ENCODE measurements at places on chromosomes 2 and 18. TPM values are rescaled to one million over a fixed set of nuclear protein-coding genes. Genes with fewer than 3 reads are reported as not detected.

GRCh38 chr2:205077159-205077558 is 531.9 kb downstream of the PARD3B start:
- no peaks in the 10 kb centered on the region for H3K36me3 ChIP-seq
- no peak overlapping the region for H3K27ac ChIP-seq
- no peaks in the 10 kb centered on the region for H3K4me1 ChIP-seq
- no peaks in the 10 kb centered on the region for H3K27me3 ChIP-seq
- H3K4me3 ChIP-seq, result no peak overlapping the region
- DNase-seq, result peak; percentile 12

DNA sequence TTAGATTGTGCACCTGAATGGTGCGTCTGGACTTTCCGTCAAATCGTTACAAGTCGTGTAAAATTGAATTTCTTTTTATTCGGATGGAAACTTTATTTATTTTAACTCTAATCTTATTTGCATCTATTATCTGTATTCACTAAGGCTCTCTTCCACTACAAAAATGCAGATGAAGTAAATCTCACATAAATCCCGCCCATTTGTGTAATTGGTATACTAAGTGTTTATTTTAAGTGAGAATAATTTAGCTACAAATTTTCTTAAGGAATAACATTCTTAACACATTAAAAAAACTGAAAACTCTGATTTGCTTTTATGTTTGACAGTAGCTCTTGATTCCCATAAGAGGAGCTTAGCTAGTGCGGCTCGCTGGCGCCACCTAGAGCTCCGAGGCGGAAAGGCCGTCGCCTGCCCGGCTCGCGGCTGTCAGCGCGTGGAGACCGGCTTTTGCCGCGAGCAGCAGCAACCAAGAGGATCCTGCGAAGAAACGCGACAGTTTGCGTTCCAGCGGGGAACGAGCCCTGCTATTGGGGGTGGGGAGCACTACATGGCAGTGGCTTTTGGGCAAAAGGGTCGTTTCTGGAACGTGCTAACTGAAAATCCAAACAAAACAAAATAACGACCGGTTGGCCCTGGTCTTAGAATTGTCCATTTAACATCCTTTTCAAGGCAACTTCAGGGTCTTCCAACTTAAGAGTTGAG is 6.7 kb downstream of the SP9 start:
- H3K27me3 ChIP-seq, result peaks cover 70% of the 10 kb centered on the region
- no peak overlapping the region for H3K4me3 ChIP-seq
- peak; percentile 90 for DNase-seq

DNA sequence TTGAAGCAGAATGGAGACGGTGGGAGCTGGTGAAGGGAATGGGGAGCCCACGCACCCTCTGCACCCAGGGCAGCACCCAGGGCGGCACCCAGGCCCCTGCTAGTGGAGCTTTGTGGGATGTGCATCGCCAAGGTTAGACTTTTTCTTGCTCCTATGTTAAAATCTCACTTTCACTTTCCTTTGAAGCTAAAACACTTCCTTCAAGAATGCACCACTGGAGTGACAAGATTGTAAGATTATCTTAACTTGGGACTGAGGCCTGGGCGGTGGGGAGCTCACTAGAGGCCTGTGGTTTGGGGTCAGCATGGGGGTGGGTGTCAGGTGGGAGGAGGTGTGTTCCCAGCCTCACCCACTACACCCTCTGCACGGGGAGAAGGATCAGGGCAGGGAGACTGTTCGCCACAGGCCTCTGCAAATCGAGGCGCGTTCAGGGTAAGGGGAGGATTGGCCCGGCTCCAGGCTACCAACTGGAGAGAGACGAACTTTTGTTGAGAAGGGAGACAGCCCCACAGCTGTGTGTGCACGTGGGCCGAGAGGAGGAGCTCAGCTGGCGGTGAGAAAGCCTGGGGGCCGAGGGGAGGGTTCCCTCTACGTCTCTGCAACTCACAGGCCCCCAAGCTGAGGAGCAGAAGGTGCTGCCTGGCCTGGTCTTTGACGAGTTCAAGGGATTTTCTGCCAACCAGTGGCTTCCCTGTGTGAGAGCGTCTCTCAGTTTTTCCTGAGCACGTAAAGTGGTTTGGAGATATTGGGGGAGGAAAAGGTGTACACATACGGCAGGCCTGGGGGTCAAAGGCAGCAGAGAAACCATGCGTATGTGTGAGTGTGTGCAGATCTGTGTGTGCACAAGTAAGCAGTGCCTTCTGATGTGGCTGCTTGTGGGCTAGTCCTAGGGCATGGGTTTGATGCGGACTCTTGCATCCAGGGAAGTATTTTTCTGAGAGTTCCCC is 147.7 kb downstream of the KLHL29 start:
- H3K4me3 ChIP-seq, result no peak overlapping the region
- no peaks in the 10 kb centered on the region for H3K27me3 ChIP-seq
- no peak overlapping the region for H3K27ac ChIP-seq
- DNase-seq, result no peak
- no peaks in the 10 kb centered on the region for H3K36me3 ChIP-seq

DNA sequence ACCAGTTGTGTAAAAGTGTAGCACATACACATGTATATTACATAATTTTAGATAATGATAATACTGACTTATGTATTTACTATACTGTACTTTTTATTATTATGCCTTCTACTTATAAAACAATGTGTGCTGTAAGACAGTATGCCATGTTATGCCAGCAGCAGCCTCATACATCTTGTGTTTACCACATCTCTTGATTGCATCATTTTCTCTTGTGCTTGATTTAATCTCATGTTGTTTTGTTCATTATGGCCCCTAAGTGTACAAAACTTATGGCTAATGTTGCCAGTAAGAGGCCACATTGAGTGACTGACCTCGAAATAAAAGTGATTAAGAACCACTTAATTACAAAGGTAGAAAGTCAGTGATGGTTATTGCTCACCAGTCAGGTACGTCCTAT is 128.0 kb upstream of the SP5 start:
- no peaks in the 10 kb centered on the region for H3K4me1 ChIP-seq
- H3K36me3 ChIP-seq, result no peaks in the 10 kb centered on the region
- no peak overlapping the region for H3K27ac ChIP-seq

DNA sequence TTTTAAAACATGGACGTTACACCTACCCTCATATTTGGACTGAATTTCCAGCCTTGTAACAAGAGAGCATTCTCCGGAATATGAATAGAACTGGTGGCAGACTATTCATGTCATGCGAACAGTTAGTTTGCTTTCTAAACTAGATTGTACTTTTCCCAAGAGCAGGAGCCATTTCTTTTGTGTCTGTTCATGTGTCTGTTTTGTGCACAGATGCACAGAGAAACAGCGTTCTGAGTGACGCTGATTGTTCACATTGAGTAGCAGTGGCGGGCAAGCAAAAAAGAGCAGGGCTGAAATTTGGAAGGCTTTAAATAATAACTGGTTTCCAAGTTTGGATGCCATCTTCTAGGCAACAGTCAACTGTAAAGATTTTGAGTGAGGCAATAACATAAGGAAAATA is 200.3 kb downstream of the NRXN1 start:
- H3K4me1 ChIP-seq, result no peaks in the 10 kb centered on the region
- H3K4me3 ChIP-seq, result no peak overlapping the region
- no peak for DNase-seq
- no peaks in the 10 kb centered on the region for H3K36me3 ChIP-seq
- no peak overlapping the region for H3K27ac ChIP-seq

DNA sequence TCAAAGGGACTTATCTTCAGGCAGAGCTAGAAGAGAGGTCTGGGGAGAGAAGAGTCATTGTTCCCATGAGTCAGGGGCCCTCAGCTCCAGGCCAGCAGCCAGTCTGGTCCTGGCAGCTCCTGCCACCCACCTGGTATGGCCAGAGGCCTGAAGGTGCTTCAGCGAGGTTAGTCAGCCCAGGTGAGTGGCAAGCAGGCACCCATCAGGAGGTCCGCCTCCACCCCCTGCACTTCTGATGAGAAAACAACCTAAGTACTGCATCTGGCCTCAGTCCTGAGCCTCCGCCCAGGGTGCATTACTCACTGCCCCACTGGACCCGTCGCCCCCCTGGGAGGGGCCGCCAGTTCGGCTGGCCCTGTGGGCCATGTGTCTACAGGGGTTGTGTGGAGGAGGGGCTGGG is 130.2 kb downstream of the INHBB start:
- no peaks in the 10 kb centered on the region for H3K4me1 ChIP-seq
- no peaks in the 10 kb centered on the region for H3K36me3 ChIP-seq
- no peak for DNase-seq
- H3K27ac ChIP-seq, result no peak overlapping the region

GRCh38 chr2:179691235-179691634 is 170.2 kb downstream of the ZNF385B start:
- no peak overlapping the region for H3K4me3 ChIP-seq
- no peaks in the 10 kb centered on the region for H3K4me1 ChIP-seq
- H3K36me3 ChIP-seq, result no peaks in the 10 kb centered on the region
- no peak for DNase-seq

DNA sequence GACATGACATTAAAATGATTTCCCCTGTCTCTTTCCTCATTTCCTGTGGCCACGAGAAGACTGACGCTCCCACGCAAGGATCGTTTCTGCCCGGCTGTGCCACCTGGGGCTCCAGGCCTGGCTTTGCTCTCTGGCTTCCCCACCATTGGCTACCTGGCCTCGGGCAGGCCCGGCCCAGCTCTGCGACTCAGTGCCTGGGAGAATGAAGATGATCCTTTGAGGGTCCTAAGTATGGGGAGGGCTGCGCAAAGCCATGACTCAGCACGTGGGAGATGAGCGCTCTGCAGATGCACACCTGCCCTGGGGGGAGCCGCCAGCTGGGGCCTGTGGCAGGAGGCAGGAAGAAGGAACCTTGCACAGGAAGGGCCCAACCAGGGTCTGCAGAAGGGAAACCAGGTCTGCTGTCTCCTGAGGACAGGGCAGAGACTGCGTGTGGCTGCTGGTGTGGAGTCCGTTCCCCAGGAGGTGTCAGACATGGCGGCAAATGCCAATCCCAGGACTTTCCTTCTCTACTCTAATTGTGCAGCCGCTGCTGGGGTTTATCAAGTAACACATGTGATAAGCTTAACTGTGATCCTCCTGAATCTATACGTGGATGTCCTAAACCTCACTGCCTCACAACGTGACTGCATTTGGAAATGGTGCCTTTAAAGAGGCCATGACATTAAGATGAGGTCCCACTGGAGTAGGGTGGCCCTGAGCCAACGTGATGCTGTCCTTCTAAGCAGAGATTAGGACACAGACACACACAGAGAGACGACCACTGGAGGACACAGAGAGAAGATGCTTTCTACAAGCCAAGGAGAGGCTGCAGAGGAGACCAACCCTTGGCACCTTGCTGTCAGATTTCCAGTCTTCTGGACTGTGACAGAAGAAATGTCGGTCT is 32.9 kb downstream of the MBP start:
- no peak for DNase-seq
- H3K27me3 ChIP-seq, result no peaks in the 10 kb centered on the region
- H3K36me3 ChIP-seq, result no peaks in the 10 kb centered on the region
- H3K4me3 ChIP-seq, result no peak overlapping the region

Gene KCMF1
- 78.4 TPM for total RNA-seq

GRCh38 chr2:227308784-227309183 is 16.3 kb upstream of the MFF start:
- no peaks in the 10 kb centered on the region for H3K36me3 ChIP-seq
- H3K27me3 ChIP-seq, result no peaks in the 10 kb centered on the region
- no peaks in the 10 kb centered on the region for H3K4me1 ChIP-seq
- no peak overlapping the region for H3K27ac ChIP-seq
- DNase-seq, result no peak
- H3K4me3 ChIP-seq, result no peak overlapping the region

Gene RAB6C
- total RNA-seq, result not detected

Gene CXCR1
- not detected for total RNA-seq

DNA sequence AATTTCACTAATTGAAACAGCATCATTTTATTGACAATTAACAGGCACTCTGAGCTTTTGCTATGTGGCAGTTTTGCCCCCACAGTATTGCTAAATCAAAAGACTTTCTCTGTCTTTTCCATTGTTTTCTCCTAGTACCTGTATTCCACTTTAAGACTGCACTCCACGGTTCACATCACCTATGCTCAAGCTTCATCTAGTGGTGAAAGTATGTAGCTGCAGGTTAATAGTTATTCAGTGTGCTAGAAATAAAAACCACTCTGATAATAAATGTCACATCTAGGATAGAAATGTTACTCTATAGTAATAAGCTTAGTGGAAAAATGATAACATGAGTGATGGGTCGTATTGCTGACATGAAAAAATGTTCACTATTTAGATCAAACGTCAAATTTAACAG is 24.6 kb downstream of the ARL6IP6 start:
- no peaks in the 10 kb centered on the region for H3K36me3 ChIP-seq
- DNase-seq, result peak; percentile 11
- H3K4me3 ChIP-seq, result no peak overlapping the region
- no peak overlapping the region for H3K27ac ChIP-seq
- H3K4me1 ChIP-seq, result no peaks in the 10 kb centered on the region
- no peaks in the 10 kb centered on the region for H3K27me3 ChIP-seq

GRCh38 chr2:197498235-197498936 is 1.3 kb downstream of the HSPD1 start:
- no peaks in the 10 kb centered on the region for H3K36me3 ChIP-seq
- no peak overlapping the region for H3K27ac ChIP-seq
- H3K4me1 ChIP-seq, result peaks cover 46% of the 10 kb centered on the region
- H3K27me3 ChIP-seq, result no peaks in the 10 kb centered on the region
- H3K4me3 ChIP-seq, result peak overlapping the region; percentile 84

GRCh38 chr2:120685066-120685973 is 50.3 kb upstream of the GLI2 start:
- H3K4me1 ChIP-seq, result no peaks in the 10 kb centered on the region
- H3K27me3 ChIP-seq, result peaks cover 6% of the 10 kb centered on the region
- no peak overlapping the region for H3K4me3 ChIP-seq
- H3K36me3 ChIP-seq, result no peaks in the 10 kb centered on the region

Gene STPG4
- 0.53 TPM for total RNA-seq

DNA sequence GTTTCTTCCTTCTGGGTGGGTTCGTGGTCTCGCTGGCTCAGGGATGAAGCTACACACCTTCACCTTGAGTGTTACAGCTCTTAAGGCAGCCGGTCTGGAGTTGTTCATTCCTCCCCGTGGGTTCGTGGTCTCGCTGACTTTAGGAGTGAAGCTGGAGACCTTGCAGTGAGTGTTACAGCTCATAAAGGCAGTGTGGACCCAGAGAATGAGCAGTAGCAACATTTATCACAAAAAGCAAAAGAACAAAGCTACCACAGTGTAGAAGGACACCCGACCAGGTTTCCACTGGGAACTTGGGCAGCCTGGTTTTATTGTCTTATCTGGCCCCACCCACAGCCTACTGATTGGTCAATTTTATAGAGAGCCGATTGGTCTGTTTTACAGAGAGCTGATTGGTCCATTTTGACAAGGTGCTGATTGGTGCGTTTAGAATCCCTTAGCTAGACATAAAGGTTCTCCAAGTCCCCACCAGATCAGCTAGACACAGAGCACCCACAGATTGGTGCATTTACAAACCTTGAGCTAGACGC is 20.1 kb upstream of the ROCK1 start:
- no peak overlapping the region for H3K27ac ChIP-seq
- H3K4me1 ChIP-seq, result no peaks in the 10 kb centered on the region
- no peak for DNase-seq

Gene MYCN
- 3.6 TPM for total RNA-seq

DNA sequence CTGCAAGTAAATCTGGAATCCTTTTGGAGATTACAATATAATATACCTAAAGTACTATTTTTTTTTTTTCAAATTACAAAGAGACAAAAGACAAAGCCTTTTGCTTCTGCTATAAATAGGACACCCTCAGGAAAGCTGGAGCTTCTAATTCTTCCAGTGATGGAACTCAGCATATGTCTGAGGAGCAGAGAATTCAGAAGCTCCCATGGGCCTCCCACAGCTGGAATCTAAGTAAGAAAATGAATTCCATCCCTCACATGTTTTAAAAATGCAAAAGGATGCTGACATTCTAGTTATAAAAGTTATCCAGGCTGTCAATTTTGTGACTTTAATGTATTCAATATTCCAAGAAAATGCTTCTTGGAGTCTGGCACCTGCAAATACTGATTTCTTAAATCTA is 571.3 kb upstream of the LRRTM4 start:
- H3K4me3 ChIP-seq, result no peak overlapping the region
- H3K27me3 ChIP-seq, result no peaks in the 10 kb centered on the region
- H3K27ac ChIP-seq, result no peak overlapping the region
- no peak for DNase-seq
- no peaks in the 10 kb centered on the region for H3K36me3 ChIP-seq

Data from endothelial cell of umbilical vein (primary cell).